Temporal lobe (tissue), 4 donors: ENCODE measurements at places on chromosomes 5 and 9. TPM values are rescaled to one million over a fixed set of nuclear protein-coding genes. Genes with fewer than 3 reads are reported as not detected.

Gene CDH9
- total RNA-seq, result 10.3 TPM

Gene FAM153A
- total RNA-seq, result 3.7 TPM

Gene UBE2QL1
- total RNA-seq, result 41.6 TPM

Gene CTXN3
- 3.2 TPM for total RNA-seq

Gene PLAC8L1
- total RNA-seq, result 0.25 TPM

Gene SPATA31D4
- total RNA-seq, result not detected

Gene LMX1B
- total RNA-seq, result not detected

Gene PRRX2
- 0.25 TPM for total RNA-seq

Gene HAUS6
- total RNA-seq, result 21.6 TPM

Gene EQTN
- 1.2 TPM for total RNA-seq

Gene RBM27
- 27.3 TPM for total RNA-seq

Gene NAIF1
- total RNA-seq, result 5.2 TPM
